ENCODE measurements at places on chromosomes 2 and 18.

DNA sequence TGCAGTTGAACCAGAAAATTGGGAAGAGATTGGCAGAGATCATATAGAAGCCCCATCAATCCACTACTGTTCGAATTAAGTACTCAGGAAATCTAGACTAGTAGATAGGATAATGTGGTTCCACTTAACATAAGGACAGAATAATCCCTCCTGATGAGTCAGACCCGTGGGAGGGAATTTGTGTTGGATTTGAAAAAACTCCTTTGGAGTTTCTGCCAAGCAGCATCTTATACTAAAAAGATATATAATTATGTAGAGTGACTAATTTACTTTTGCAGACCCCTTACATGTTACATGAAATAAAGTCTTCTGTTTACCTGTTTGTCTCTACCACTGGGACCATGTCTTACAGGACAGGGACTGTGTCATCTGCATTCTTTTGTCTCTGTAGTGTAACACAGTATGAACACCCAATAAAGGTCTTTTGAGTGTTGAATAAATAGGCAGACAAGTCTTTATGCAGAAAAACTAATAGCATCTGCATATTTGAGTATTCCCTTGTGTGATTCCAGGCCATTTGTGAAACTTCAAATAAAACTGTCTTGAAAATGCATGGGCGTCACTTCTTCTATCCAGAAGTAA lies 122.6 kb upstream of the DNAJC10 start:
- DNase-seq, result no peak

GRCh38 chr2:65885266-65885665 lies 452.9 kb upstream of the SPRED2 start:
- DNase-seq, result no peak

- no peak for DNase-seq
Observed at GRCh38 chr2:45723857-45724256, 72.4 kb downstream of the PRKCE start.

- no peak for DNase-seq
Observed at GRCh38 chr2:128551435-128551834, 232.8 kb upstream of the HS6ST1 start.

DNA sequence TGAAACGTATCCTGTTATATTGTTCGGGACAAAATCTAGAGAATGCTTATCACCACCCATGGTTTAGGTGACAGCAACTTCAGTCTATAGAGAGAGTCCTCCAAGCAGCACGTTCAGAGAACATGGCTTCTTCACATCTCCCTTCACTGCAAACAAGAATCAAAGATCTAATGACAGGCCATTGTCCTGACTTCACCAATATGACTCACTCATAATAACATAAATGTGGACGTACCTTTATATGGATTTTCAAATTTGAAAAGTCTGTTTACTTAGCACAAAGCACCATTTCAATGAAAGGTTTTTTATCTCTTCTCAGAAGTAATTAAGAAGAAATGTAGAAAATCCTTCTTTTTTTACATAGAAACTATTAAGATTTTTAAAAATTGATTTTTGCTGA lies 46.7 kb downstream of the KLF7 start:
- no peak for DNase-seq

DNA sequence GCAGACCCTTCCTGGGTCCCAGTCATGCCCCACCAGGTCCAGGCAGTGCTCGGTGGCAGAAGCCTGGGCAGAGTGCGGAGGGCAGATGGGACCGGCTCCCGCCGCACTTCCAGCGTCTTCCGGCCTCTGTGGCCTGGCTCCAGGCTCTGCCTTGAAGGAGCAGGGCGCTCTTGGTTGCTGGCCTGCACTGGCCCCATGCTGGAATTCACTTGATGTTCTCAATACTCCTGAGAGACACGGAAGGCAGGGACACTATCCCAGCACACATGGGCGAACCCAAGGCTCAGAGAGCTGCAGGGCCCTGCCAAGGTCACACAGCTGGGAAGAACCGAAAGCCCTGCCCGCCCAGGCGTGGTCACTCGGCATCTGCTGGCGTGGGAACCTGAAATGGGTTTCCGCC lies 87.6 kb upstream of the ODC1 start:
- no peak for DNase-seq
